ENCODE measurements at places on chromosomes 16 and 17.

GRCh38 chr16:89449726-89450335 is 40.5 kb downstream of the ANKRD11 start:
- DNase-seq, result no peak

DNA sequence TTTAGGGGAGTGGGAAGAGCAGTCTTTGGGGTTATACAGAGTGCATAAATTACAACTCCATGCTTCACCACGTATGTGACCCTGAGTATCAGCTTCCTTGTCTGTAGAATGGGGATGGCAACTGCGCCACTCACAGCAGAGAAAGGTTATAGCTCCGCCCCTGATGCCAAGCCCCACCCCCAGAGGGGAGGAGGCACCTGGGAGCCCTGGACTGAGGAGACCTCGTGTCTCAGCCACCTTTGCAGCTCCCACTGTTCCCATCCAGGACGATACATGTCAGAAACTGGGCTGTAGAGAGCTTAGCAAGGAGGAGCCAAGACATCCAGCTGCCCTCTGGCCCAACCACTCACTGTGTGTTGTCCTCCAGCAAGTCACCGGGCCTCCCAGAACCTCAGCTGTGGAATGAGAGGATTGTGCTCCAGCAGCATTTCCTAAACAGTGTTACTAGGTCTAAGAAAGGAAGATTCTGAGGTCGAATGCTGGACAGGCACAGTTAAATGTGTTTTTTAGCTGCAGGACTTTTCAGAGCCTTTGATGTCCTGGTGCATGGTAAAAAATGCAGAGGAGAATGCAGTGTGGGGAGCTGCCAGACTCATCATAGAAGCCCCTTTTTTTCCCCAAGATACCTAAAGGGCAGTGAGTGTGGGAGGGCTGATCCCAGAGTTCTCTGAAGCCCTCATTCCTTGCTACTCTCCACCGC is 49.4 kb downstream of the BEAN1 start:
- DNase-seq, result no peak

DNA sequence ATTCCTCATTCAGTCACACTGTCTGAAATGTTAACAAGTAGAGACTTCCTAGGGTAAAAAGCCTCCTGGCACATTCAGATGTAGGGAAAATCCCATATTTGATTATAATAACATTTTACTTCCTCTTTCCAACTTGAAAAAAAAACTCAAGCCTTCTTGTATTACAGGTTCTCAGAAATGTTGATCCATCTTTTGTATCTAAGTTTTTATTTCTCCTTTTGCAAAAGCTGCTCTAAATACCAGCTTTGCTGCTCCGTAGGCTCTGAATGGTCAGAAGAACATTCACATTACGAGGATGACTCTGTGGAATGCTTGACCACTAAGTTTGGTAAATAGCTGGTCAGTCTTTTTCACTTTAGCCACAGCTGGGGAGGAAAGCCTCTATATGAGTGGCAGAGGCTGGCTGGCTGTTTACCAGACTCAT is 13.2 kb upstream of the HEATR6 start:
- DNase-seq, result peak; percentile 62

DNA sequence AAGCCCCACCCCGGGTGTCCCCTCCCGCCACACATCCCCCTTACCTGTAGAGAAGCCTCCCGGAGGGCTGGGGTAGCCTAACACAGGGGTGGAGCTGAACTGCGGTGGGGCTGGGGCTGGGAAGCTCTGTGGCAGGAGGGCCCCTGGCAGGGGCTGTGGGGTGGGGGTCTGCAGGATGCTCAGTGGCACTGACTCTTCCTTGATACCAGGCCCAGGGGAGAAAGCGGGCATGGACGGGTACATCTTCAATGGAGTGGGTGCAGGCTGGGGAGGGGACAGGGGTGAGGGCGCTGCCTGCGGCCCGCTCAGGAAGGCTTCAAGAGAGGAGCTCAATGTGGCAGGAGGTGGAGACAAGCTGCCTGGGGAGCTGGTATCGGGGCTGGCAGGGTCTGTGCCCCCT is 16.7 kb downstream of the SREBF1 start:
- DNase-seq, result no peak

GRCh38 chr16:65200857-65201256 is 79.0 kb upstream of the CDH11 start:
- peak; percentile 89 for DNase-seq

- DNase-seq, result no peak
Measured at GRCh38 chr16:23333831-23334456, 31.8 kb downstream of the SCNN1B start.

DNA sequence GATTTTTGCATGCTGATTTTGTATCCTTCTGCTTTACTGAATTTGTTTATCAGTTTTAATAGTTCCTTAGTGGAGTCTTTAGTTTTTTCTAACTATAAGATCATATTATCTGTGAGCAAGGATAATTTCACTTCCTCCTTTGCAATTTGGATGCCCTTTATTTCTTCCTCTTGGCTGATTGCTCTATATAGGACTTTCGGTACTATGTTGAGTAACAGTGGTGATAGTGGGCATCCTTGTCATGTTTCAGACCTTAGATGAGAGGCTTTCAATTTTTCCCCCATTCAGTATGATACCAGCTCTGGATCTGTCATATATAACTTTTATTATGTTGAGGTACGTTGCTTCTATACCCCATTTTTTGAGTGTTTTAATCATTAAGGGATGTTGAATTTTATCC is 224.5 kb upstream of the CNTNAP4 start:
- DNase-seq, result no peak
